Sigmoid colon (tissue), 7 donors: ENCODE measurements at places on chromosomes 1 and 21.

- H3K4me3 ChIP-seq: no peak overlapping the region
- no peak for DNase-seq
- H3K27me3 ChIP-seq: peaks cover 35% of the 10 kb centered on the region
- H3K4me1 ChIP-seq: no peaks in the 10 kb centered on the region
- no peaks in the 10 kb centered on the region for H3K36me3 ChIP-seq
- no peak overlapping the region for H3K27ac ChIP-seq
Observed at GRCh38 chr1:37424523-37424922, 49.9 kb upstream of the ZC3H12A start.

DNA sequence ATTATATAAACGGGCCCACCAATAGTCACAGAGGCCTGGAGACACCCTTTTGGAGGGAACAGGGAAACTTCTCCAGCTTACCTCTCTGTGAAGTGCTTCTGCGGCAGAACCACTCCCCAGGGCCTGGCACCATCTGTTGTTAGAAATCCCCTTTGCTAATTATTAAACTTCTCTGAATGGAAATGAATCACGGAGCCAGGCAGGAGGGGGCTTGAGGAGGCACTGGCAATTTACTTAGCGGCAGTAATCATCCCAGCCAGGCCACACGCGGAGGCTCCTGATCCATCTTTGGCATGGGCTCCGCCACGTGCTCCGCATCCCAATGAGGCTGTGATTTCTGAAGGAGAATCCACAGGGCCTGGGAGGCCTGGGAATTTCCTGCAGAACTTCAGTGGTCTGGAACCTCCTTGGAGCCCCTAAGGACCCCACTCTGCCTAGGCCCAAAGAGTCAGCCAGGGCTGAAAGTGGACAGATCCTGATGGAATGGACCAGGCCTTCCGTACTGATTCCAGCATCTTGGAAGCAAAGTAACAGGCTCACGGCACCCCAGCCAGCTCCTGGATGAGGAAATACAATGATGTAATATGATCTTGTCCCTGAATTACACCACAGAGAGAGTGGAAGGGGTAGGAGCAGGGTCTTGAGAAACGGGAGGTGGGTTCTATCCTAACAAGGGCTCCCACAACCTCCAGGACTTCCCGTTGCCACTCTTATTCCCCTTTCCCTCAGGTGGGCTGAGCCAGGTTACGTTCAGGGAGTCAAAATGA is 62.3 kb downstream of the GRIK3 start:
- H3K4me3 ChIP-seq: no peak overlapping the region
- H3K36me3 ChIP-seq: no peaks in the 10 kb centered on the region
- H3K27ac ChIP-seq: no peak overlapping the region
- no peaks in the 10 kb centered on the region for H3K4me1 ChIP-seq
- H3K27me3 ChIP-seq: no peaks in the 10 kb centered on the region

DNA sequence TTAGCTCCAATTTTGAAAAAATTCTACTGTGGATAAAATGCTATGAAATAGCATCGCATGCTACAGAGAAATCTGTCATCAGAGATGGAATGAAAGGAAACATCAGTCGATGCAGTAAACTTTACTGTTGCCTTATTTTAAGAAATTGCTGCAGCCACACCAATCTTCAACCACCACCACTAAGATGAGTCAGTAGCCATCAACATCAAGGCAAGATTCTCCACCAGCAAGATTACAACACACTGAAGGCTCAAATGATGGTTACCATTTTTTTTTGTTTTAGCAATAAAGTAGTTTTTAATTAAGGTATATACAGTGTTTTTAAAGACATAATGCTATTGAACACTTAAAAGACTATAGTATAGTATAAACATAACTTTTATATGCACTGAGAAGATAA is 95.6 kb upstream of the JUN start:
- H3K27me3 ChIP-seq: no peaks in the 10 kb centered on the region
- DNase-seq: no peak
- H3K27ac ChIP-seq: no peak overlapping the region
- no peaks in the 10 kb centered on the region for H3K36me3 ChIP-seq

- H3K4me1 ChIP-seq: no peaks in the 10 kb centered on the region
- H3K27me3 ChIP-seq: no peaks in the 10 kb centered on the region
- H3K36me3 ChIP-seq: no peaks in the 10 kb centered on the region
- no peak for DNase-seq
- no peak overlapping the region for H3K27ac ChIP-seq
Observed at GRCh38 chr1:84339503-84339902, 38.0 kb downstream of the SAMD13 start.

DNA sequence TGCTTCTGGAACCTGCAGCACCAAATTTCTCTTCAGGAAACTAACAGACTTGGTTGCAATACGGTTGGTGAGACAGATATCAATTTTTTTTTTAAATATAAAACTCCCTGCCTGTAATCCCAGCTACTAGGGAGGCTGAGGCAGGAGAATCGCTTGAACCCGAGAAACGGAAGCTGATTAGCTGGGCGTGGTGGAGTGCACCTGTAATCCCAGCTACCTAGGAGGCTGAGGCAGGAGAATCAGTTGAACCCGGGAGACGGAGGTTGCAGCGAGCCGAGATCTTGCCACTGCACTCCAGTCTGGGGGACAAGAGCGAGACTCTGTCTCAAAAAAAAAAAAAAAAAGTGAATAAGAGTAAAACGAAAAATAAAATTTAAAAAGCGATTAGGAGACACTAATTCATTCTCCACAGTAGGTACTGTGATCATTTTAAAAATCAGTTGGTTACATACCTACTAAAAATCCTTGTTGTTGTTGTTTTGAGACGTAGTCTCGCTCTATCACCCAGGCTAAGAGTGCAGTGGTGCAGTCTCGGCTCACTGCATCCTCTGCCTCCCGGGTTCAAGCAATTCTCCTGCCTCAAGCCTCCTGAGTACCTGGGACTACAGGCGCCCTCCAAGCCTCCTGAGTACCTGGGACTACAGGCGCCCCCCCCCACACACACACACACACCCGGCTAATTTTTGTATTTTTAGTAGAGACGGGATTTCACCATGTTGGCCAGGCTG is 796 bp upstream of the RBM8A start:
- H3K27ac ChIP-seq: peak overlapping the region; percentile 93
- no peaks in the 10 kb centered on the region for H3K36me3 ChIP-seq
- H3K4me3 ChIP-seq: peak overlapping the region; percentile 70
- peaks cover 20% of the 10 kb centered on the region for H3K4me1 ChIP-seq

GRCh38 chr1:72063364-72064044 is 218.8 kb downstream of the NEGR1 start:
- H3K4me1 ChIP-seq: no peaks in the 10 kb centered on the region
- no peaks in the 10 kb centered on the region for H3K36me3 ChIP-seq
- H3K27ac ChIP-seq: no peak overlapping the region
- no peaks in the 10 kb centered on the region for H3K27me3 ChIP-seq
- no peak for DNase-seq

GRCh38 chr1:93199150-93199549 is 18.6 kb downstream of the CCDC18 start:
- DNase-seq: no peak
- no peak overlapping the region for H3K27ac ChIP-seq
- no peaks in the 10 kb centered on the region for H3K36me3 ChIP-seq
- no peak overlapping the region for H3K4me3 ChIP-seq
- H3K27me3 ChIP-seq: no peaks in the 10 kb centered on the region
- no peaks in the 10 kb centered on the region for H3K4me1 ChIP-seq

DNA sequence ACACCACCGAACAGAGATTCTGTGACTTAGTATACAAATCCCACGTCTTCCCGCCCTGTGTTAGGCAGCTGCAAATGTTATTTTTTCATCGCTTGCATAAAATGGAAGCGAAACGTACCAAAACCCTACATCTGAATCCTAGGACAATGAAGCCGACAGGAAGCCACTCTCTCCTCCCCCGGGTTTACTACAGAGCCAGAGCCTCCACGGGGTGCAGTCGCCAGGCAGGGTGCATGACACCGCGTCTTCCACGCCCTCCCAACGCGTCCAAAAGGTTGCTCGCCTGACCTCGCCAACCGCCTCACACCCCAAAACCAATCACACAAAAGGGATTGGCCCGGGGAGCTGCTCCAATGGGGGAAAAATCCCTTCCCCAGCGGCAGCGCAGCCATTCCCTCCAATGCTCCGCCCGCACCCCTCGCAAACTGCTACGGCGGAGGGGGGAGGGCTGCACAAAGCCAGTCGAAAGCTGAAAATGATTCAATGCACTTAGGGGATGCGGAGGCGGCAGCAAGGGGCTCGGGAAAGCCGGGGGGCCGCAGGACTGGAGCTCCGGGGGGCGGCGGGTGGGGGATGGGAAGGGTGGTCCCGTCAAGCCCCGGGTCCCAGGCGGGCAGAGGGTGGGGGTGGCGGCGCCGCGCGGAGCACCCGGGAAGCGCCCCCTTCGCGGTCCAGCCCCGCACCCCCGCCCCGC is 701 bp downstream of the CEP170 start:
- H3K4me1 ChIP-seq: peaks cover 49% of the 10 kb centered on the region
- H3K4me3 ChIP-seq: peak overlapping the region; percentile 91
- no peaks in the 10 kb centered on the region for H3K36me3 ChIP-seq

DNA sequence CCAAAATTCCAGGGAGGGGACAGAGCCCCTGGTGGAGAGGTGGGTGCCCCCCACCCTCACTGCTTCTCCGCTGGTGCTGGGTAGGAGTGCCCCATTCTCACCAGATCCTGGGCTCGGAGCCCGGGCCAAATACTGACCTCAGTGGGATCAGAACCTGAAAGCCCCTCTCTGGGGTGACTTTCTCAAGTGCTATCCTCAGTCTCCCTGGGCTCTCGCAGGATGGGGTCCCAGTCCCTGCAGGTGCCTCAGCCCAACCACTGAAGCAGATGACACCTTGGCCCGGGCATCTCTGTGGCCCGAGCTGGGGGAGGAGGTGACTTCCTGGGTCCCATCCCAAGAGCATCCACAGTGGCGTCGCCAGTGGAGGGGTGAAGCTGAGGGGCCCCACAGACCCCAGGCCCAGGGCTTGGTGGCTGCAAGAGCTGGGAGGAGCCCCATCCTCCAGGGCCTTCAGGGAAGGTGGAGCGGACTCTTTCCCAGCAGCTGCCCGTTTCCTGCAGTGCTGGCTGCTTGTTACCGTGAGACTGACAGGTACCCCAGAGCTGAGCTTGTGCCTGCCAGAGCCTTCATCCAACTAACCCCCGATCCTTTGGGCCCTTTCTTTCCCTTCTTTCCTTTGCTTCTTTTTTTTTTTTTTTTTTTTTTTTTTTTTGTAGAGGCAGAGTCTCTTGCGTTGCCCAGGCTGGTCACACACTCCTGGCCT is 3.9 kb upstream of the FNDC10 start:
- H3K4me3 ChIP-seq: no peak overlapping the region
- no peaks in the 10 kb centered on the region for H3K4me1 ChIP-seq
- H3K27ac ChIP-seq: no peak overlapping the region
- no peak for DNase-seq

DNA sequence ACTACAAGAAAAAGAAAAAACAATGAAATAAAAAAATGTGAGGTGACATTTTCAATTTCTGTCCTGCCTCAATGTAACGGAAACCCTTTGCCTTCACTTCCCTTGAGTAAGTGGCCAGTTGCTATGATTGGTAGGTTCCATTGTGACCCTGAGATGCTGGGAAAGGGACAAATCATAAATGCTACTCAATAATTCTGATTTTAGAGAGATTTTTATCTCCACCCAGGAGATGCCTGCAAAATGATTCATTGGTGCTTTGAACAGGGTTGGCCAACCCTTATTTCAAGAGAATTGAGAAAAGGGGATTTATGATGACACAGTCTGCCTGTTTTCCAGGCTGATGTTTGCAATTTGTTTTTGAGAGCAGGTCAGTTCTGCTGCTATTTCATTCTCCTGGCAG is 22.5 kb downstream of the XCL1 start:
- H3K4me3 ChIP-seq: no peak overlapping the region
- no peak overlapping the region for H3K27ac ChIP-seq
- DNase-seq: no peak
- no peaks in the 10 kb centered on the region for H3K36me3 ChIP-seq
- no peaks in the 10 kb centered on the region for H3K4me1 ChIP-seq
- H3K27me3 ChIP-seq: no peaks in the 10 kb centered on the region

- DNase-seq: no peak
- H3K27ac ChIP-seq: no peak overlapping the region
- peaks cover 24% of the 10 kb centered on the region for H3K36me3 ChIP-seq
- H3K27me3 ChIP-seq: no peaks in the 10 kb centered on the region
- H3K4me3 ChIP-seq: no peak overlapping the region
- H3K4me1 ChIP-seq: no peaks in the 10 kb centered on the region
Observed at GRCh38 chr21:32603131-32603530, 9.0 kb downstream of the CFAP298 start.

- no peak for DNase-seq
- H3K36me3 ChIP-seq: no peaks in the 10 kb centered on the region
- H3K27ac ChIP-seq: no peak overlapping the region
- no peak overlapping the region for H3K4me3 ChIP-seq
- no peaks in the 10 kb centered on the region for H3K27me3 ChIP-seq
Observed at GRCh38 chr1:82161700-82162141, 361.0 kb downstream of the ADGRL2 start.

GRCh38 chr1:237031480-237031879 is 10.5 kb upstream of the RYR2 start:
- peaks cover 13% of the 10 kb centered on the region for H3K4me1 ChIP-seq
- no peaks in the 10 kb centered on the region for H3K36me3 ChIP-seq
- no peaks in the 10 kb centered on the region for H3K27me3 ChIP-seq
- H3K27ac ChIP-seq: no peak overlapping the region

- H3K4me1 ChIP-seq: no peaks in the 10 kb centered on the region
- peak overlapping the region; percentile 59 for H3K27ac ChIP-seq
- DNase-seq: no peak
- no peak overlapping the region for H3K4me3 ChIP-seq
Observed at GRCh38 chr1:28160782-28161266, 15.7 kb downstream of the PTAFR start.

GRCh38 chr1:86913399-86913895 is 479 bp downstream of the SELENOF start:
- H3K36me3 ChIP-seq: no peaks in the 10 kb centered on the region
- H3K4me3 ChIP-seq: peak overlapping the region; percentile 98
- no peaks in the 10 kb centered on the region for H3K27me3 ChIP-seq
- H3K4me1 ChIP-seq: peaks cover 13% of the 10 kb centered on the region

GRCh38 chr1:212930986-212931678 is 19.2 kb upstream of the VASH2 start:
- no peak overlapping the region for H3K27ac ChIP-seq
- H3K36me3 ChIP-seq: no peaks in the 10 kb centered on the region
- H3K4me3 ChIP-seq: no peak overlapping the region
- no peak for DNase-seq
- H3K4me1 ChIP-seq: no peaks in the 10 kb centered on the region

GRCh38 chr21:45887120-45887611 is 94.4 kb upstream of the COL6A1 start:
- H3K36me3 ChIP-seq: no peaks in the 10 kb centered on the region
- H3K27ac ChIP-seq: peak overlapping the region; percentile 64
- no peaks in the 10 kb centered on the region for H3K27me3 ChIP-seq
- H3K4me1 ChIP-seq: no peaks in the 10 kb centered on the region

GRCh38 chr1:223706077-223706973 is 6.0 kb upstream of the CAPN2 start:
- H3K4me1 ChIP-seq: peaks cover 39% of the 10 kb centered on the region
- no peaks in the 10 kb centered on the region for H3K27me3 ChIP-seq
- H3K4me3 ChIP-seq: no peak overlapping the region
